AG20443 (cell line): ENCODE measurements at places on chromosomes 2 and 18.

GRCh38 chr2:42030200-42030759 is 17.5 kb upstream of the PKDCC start:
- DNase-seq, result peak; percentile 5

- no peak for DNase-seq
These were observed 53.8 kb downstream of the EEF1B2 start for GRCh38 chr2:206213514-206213845.

DNA sequence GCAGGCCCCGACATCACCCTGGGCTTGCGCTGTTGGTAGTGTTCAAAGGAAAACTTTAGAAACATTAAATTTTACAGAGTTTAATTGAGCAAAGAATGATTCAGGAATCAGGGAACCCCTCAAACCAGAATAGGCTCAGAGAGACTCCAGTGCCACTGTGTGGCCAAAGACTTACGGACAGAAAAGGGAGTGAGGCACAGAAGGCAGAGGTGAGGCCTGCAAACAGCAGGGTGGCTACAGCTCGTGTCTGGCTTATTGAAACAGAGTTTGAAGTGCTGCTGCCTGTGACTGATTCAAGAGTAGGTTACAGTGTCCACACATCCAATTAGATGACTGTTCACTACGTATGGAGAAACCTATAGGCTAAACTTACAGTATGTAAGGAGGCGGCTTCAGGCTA is 2.4 kb upstream of the CTDP1 start:
- DNase-seq, result no peak

DNA sequence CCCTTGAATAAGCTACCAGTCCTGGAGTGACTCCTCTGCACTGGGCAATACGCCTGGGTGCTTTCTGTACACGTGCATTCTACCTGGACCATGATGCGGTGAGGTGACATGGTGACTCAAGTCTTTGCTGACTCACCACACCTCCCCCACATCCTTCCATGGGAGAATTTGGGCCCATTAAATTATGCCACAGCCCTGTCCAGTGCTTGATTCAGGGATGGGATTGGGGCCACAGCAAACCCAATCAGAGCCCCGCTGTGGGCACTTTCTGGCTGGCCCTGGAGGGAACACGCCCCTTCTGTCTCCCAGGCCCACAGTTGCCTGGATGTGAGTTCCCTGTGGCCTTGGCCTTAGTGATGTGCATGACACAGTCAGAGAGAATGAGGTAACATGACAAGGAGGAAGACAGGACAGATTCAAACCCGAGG is 86.9 kb downstream of the LRRC30 start:
- no peak for DNase-seq

DNA sequence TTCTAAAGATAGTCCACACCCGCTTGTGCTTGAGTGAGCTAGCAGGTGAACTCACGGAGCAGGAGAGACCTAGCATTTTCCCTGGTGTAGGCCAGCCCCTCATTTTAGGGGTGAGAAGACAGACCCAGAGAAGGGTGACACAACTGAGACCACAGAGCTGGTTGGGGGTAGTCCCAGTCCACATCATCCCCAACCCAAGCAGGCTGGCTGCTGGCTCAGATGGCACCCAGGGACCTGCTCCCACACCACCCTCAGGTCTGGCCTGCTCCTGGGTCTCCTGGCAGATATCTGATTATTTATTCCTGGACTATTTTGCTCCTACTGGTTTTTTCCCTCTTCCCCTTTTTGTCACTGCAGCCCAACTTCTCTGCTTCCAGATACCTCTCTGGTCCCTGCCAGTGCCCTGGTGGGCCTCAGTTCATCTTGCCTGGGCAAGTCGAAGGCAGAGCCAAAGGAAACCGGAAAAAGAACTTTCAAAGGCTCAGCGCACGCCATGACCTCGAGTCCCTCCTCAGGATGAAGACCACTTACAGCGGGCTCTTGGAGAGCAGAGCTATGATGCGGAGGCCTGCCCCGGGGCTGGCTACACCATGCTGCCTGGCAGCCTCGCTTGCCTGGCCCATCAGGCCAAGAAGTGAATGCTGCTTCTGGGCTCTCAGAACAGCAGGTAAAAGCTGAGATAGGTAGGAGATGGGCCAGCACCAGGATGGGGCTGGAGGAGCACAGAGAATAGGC is 72.7 kb downstream of the POLR1A start:
- DNase-seq, result no peak

DNA sequence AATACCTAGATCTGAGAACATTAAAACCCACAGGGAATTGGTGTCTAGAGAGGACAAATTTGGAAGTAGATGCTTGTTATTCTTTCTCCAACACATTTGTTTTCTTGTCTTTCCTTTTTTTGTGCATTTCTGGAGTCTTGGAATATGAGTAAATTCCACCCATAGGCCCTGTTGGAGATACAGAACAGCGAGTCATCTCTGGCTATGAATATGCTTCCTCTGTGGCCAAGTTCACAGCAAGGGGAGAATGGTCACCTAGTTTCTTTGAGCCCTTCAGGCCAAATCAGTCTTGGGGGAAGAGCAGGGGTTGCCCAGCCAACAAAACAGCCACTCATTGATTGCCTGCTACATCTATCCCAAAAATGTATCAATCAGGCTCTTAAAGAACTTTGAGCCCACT is 31.3 kb downstream of the SP140L start:
- DNase-seq, result no peak

DNA sequence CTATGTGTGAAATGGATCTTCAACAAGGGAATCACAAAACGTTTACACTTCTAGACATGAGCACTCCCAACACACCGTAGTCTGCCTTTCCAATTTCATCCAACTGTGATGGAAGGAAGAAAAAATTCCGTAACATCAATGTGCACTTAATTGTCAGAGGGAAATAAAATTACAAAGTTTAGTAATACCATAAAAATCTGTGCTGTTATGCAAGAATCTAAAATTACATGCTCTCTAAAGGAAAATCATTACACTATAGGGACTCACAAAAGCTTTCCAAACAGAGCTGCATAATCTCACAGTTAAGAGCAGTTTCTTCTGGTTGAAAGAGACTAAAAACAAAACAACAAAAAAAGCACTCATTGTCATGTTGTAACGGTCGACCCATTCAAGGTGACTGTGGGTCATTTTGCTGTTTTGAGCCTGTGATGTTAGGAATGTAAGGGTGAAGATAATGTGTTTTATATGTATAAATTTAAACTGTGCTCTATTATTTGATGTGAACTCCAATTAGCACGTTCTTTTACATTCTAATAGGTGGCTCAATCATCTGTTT is 698.0 kb downstream of the TDRD15 start:
- DNase-seq, result no peak

DNA sequence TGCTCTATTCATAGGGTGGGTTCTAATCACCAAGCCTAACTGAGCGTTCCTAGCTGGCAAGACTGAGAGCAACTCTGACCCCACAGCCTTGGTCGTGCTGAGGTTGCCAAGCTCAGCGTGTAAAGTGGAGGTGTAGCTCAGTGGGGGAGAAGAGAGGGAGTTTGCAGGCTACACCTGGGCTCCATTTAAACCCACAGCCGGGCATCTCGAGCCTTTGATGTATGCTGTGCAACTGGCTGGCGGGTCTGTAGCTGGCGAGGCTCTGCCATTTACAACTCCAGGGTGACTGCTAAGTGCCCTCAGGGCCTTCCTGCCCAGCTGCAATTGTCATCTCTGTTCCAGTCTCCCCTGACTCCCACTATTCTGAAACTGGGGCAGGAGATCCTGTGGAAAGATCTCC is 20.0 kb upstream of the CHRNA1 start:
- DNase-seq, result no peak

DNA sequence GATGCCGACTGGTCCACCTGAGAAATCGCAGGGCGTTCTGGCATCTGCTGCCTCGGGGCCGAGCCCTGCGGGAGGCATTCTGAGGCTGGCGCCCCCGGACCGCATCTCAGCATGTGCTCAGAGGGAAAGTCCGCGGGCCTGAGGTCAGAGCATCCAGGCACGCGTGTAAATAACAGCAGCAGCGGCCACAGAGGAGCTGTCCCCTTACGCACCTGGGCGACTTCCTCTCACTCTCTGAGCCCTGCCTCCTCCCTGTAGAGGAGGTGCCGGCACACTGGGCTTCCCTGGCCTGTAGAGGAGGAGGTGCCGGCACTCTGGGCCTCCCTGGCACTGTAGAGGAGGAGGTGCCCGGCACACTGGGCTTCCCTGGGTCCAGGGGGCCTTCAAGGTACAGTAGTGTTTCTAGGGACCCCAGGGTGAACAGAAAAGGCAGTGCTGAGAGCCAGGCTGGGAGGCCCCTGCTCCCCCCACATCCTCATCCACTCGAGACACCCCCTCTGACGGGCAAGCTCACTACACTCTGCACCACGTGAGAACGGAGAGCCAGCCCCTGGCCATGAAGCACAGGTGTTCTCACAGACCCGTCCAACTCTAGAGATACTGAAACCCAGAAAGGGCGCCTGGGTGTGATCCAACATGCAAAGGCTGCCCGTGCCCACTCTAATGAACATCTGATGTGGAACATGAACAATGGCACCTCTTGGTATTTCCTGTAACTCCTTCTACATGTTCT is 263.5 kb downstream of the HDAC4 start:
- no peak for DNase-seq

DNA sequence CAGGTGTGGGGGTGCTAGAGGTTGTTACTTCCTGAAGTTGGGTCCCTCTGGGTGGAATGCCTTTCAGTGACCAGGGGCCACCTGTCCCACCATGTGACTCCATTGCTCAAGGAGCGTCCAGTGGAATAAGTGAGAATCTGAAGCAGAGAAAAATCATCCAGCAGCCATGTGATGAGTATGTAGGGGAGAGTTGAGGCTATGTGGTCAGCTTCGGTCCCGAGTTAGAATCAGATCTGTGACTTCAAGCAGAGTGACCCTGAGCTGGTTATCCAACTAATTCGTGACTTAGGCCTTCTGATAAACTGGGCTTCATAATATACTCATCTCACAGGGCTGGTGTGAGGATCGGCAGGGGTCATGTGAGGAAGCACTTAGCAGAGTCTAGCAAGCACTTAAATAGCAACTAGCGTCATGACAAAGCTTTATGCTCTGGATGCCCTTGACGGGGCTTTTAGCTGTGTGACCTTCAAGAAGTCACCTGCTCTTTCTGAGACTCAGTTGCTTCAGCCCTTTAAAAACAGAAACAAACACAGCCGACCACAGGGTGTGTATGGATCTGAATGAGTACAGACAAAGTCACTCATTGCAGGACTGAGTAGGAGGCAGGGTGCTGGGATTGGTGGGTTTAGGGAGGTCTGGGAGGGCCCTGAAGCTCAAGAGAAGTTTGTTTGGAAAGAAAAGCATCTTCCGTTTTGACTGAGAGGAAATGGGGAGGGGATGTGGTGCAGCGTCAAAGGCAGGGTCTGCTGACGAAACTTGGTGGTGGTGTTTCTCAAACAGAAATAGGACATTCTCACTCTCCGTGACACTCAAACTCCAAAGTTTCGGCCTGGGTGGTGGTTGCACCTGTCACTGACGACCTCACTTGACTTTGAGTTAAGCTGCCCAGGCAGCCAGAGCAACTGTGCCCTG is 264.0 kb upstream of the CXCR4 start:
- no peak for DNase-seq

GRCh38 chr18:49089049-49089448 is 138.3 kb upstream of the SMAD7 start:
- no peak for DNase-seq

DNA sequence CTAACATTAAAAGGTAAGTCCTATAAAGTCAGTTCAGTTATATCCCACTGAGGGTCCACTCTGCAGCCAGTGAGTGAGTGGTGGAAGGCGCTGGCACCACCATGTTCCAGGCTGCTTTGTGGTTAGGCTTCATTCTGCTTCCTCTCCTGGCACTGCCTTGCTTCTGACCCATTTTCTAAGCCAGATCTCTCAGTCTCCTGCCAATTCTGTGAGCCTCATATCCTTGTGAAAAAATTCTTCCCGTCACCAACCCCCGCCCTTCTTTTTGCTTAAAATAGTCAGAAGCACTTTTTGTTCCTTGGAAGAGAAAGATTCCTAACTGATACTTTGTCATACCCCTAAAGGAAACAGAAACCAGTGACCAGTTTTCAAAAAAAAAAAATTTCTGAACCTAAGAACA is 139.8 kb upstream of the NCK2 start:
- DNase-seq, result no peak

DNA sequence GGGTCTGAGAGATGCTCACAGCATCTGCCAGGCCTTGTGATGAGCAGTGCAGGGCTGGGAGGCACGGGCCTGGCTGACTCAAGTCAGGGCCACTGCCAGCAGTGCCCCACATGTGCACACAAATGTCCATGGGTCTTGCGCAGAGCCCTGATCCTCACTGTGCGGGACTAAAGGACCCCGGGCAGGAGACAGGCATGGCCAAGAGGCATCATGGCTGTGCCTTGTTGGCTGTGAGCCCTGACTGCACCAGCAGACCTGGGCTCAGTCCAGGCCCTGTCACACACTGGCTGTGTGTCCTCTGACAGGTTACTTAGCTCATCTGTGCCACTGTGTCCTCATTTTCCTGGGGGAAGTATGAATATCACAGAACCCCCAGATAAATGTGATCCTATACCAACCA is 4.0 kb downstream of the KCNIP3 start:
- DNase-seq, result no peak

DNA sequence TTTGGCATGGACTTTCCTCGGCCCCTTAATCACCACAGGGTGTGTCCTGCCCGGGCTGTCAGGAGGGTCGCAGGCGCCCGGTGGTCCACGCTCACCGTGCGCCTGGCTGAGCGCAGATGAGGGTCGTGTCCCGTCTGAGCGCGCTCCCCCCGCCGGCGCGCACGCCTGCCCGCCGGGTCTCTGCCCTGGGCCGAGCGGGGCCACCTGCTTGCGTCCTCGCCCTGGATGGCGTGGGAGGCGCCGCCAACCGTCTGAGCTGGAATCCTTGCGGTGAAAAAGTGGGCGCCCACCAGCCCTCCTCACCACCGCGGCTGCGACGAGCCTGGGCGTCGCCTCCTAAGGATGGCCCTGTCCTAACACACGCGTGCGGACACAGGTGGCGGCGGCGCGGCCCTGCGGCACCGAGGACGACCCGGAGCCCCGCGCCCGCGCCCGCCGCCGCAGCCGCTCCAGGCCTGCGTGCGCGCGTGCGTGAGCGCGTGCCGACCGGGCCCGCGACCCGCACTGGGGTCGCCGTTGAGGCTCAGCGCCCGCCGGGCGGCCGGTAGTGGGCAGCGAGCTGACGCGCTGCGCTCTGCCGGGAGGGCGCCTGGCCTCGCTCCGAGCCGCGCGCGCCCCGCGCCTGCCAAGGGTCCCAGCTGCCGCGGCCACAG is 126.6 kb downstream of the ARHGEF4 start:
- no peak for DNase-seq

DNA sequence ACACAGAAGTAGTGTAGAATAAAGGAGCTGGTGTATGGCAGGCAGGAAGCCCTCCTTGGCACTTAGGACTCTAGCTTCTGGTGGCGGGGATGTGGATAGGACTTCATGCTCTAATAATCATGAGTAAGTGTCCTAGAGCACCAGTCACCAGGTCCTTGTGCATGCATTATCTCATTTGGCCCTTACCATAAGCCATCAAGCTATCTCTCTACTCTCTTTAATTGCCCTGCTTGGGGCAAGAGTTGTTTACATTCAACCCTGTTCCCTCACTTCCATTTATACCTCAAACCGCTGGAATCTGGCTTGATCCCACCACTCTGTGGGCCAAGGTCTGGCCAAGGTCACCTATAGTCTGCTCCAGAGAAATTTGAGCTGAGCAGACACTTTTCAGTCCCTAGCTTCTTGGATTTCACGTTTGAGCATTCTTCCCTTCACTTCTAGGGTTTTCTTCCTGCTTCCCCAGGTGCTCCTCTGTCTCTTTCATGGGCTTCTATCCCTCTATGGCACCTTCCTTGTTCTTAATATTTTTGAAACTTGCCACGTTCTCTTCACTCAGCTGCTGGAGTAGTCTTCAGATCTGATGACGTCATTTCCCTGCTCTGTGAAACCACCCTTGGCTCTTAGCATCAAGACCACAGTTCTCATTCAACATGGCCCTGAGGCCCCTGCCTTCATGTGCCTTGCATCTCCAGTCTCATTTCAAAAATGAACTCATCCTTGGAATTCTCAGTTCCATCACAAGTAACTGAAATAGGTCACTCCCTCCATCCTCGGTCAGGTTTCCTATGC is 94.9 kb upstream of the GATA6 start:
- no peak for DNase-seq
